ENCODE measurements at places on chromosomes 11 and 22.

- DNase-seq = no peak
Observed at GRCh38 chr22:30217698-30218560, 28.6 kb downstream of the LIF start.

DNA sequence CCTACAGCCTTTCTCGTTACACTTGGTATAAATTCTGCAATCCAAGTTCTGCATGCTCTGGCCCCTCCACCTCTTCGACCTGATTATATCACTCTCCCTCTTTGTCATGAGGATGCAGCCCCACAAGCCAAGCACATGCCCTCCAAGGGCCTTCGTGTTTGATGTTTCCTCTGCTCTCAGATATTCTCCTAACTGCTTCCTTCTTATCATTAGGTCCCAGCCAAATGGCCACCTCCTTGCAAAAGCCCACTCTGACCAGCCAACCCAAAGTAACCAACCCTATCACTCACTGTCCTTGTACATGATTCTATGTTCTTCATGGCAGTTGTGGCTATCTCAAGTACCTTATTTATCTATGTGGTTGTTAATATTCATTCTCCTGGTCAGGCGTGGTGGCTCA is 38.3 kb upstream of the LRRC55 start:
- DNase-seq = no peak

DNA sequence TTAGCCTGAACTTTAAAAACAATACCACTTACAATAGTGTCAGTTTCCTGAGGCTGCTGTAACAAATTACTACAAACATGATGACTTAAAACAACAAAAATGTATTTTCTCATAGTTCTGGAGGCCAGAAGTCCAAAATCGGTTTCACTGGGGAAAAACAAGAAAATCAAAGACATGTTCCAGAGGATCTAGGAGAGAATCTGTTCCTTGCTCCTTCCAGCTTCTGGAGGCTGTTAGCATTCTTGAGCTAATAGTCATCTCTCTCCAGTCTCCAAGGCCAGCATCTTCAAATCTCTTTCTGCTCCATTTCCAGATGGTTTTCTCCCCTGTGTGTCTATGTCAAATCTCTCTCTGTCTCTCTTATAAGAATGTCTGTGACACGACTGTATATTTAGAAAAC is 67.6 kb upstream of the TEAD1 start:
- no peak for DNase-seq

DNA sequence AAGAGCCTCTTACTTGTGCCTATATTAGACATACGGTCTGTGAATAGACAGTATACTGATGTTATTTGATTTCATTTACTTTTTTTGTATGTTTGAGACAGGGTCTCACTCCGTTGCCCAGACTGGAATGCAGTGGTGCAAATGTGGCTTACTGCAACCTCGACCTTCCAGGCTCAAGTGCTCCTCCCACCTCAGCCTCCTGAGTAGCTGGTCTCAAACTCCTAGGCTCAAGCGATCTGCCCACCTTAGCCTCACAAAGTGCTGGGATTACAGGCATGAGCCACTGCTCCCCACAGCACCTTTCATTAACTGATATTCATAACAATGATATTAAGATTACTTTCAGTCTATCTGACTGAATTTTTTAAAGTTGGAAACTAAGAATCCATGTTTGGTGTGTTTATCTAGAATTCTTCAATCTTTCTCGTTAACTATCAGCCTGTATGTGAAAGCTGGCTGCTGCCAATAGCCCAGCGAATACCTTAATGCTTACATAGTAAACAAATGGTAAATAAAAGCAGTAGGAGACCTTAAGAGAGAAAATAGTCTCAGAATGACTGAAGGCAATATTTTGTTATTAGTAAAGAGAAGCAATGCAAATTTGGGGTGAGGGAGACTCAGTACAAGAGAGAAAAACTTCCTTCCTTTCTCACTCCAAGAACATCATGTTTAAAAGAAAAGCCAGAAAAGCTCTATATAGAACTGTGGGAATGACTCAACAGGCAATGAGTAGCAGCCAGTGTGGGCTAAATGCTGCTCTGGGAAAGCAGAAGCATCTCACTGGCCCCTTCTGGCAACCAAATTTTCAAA is 101.9 kb downstream of the MRTFA start:
- no peak for DNase-seq

Measured in activated CD4-positive, alpha-beta T cell treated with anti-CD3 and anti-CD28 coated beads, Interleukin-2, amount 10 ng/mL, durations not matched to agents 7 days and 5 days (primary cell).